Activated CD4-positive, alpha-beta T cell treated with anti-CD3 and anti-CD28 coated beads, Interleukin-10, Interleukin-2, amounts not matched to agents 100 ng/mL and 50 ng/mL, durations not matched to agents 16 hours and 8 hours (primary cell): ENCODE measurements at places on chromosomes 2 and 18.

DNA sequence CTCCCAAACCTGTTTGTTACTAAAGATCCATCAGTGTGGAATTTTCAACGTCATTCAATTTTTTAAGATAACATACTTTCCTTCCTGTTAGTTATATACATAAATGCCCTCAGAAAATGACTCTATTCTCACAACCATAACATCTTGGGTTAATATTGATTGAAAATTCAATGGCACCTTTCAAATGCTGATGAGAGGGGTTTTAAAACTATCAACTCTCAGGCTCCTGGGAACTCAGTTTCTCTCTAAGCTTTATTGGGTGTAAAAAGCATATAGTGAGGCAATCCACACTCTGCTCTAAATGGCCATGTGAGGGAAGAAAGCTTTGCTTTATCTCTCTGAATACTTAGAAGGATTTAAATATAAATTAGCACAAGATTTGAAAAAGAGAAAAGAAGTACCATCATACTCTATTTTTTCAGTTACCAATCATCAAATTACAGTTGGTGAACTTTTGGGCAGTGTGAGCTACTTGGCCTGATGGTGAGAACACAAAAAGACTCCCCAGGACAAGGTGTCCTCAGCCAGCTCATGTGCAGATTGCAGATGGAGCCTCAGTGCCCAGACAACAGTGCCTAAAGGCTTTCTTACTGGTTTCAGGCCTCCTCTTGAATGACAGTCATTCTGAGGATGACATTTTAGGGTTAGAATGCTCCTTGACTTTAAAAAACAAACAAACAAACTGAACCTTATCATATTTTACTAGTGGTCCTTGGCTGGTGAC lies 24.6 kb upstream of the CERS6 start:
- peak; percentile 45 for DNase-seq

DNA sequence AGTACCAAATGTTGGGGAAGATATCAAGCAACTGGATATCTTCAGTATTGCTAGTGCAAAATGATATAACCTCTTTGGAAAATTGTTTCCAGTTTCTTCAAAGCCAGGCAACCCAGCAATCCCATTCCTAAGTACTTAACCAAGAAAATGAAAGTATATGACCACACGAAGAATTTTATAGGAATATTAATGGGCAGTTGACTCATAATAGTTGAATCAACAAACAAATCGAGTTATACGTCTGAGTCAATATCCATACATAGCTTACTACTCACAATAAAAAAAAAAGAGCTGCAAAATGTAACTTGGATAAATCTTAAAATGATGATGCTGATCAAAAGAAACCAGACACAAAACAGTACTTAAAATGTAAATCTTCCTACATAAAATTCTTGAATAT lies 810.4 kb downstream of the METTL4 start:
- DNase-seq, result no peak

DNA sequence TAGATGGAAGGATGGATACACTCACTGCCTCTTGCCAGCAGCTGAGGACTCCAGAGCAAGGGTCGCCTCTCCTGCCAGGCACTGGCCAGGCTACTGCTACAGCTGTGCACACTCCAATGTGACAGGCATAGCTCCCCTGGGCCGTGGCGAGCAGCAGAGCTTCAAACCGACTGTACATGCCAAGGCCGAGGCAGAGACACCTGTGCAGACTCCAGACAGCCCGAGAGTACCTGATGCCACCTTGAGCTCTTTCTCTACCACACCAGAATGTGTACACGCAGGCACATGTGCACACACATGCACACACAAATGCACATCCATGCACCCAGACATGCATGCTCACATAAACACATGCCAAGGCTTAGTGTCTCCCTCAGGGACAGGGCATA lies 508.3 kb upstream of the MYT1L start:
- no peak for DNase-seq

DNA sequence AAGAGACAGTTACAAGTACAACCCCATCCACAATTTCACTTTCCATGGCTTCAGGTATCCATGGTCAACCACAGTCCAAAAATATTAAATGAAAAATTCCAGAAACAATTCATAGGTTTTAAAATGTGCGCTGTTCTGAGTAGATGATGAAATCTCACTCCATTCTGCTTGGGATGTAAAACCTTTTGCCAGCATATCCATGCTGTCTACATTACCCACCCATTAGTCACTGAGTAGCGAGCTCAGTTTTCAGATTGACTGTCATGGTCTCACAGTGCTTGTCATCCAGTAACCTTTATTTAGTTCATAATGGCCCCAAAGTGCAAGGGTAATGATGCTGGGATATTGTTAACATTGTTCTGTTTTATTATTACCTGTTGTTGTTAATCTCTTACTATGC lies 40.5 kb downstream of the SMAD4 start:
- DNase-seq, result peak; percentile 21
